Stimulated activated CD8-positive, alpha-beta memory T cell treated with anti-CD3 and anti-CD28 coated beads, Interleukin-2, amount 100 ng/mL, for 48 hours (primary cell): ENCODE measurements at places on chromosomes 7 and 10.

GRCh38 chr7:23469961-23470250 is 385 bp downstream of the IGF2BP3 start:
- no peak for DNase-seq

GRCh38 chr10:31401287-31401686 is 82.3 kb downstream of the ZEB1 start:
- DNase-seq, result no peak

DNA sequence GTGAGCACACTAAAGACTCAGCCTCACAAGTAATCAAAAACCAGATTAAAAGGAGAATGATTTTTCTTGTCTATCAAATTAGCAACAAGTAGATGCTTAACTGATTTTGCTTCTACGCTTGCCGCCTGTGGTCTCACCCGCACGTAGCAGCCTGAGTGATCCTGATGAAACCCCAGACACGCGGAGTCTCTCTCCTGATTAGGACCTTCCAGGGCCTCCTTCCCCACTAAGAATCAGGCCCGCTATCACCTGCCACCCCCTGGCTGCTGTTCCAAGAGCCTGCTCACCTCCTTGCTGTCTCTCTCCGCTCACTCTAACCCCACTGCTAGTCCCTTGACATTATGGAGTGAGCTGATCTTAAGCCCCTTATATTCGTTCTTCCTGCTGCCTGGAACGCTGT is 325.9 kb upstream of the NRP1 start:
- DNase-seq, result no peak

- DNase-seq, result no peak
These were observed 92.0 kb upstream of the BMPER start for GRCh38 chr7:33813331-33813730.

- no peak for DNase-seq
These were observed 146.0 kb downstream of the TNS3 start for GRCh38 chr7:47435889-47436312.
